ENCODE measurements at places on chromosomes 4 and X.

GRCh38 chrX:23013366-23013765 lies 13.6 kb downstream of the DDX53 start:
- no peak for DNase-seq

DNA sequence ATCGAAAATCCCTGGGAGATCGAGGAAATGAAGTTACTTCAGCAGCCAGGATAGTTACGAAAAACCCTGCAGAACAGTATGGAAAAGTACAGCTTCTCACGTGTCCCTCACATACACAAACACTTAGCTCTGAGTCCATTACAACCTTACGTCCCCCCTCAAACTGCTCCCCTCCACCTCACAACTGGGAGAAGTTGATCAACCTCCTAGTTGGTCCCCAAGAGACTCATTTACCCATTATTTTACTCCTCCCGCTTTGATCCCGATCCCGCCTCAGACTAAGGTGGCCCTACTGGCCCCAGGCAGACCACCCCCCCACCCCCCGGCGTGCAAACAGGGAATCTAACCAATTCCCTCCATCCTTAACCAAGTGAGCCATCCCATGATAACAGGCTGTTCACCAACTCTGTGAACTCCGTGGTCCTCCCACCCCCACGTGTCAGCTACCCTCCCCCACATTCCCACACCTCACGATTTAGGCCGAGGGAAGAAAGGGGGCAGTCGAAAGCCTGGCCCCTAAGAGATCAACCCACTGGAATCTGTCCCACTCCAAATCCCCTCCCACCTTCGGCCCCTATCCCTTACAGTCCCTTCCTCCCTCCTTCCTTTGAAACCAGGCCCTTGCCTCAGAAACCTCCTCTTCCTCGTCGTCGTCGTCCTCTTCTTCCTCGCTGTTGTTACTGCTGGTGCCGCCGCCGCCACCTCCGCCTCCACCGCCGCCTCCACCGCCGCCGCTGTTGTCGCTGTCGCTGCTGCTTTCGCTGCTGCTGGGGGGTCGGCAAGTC lies 755 bp downstream of the ANKRD17 start:
- no peak for DNase-seq

- no peak for DNase-seq
Observed at GRCh38 chr4:112951362-112952312, 97.8 kb upstream of the ANK2 start.

DNA sequence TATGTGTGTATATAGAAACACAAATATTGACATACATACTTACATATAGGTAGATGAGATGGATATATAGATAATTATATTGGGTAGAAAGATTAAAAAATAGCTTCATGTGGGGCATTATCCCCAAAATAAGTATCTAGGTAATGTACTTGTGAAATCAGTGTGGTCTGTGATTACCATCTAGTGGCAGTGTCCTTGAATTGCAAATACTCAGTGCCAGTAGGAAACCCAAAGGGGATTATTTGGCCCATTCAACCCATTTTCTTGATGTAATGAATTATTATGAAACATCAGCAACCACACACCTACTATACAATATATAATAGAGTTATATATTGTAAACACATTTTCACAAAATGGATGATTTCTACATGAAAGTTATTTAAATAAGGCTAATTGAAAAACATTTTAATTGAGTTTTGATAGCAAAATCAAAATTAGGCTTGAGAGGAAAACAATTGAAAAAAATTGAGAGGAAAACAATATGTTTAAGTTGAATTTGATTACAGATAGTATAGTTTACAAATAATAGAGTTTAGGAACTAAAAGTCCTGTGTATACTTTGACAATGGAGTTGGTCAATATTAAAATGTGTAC lies 389.4 kb downstream of the GALNTL6 start:
- no peak for DNase-seq

GRCh38 chr4:187071946-187072600 lies 348.4 kb upstream of the FAT1 start:
- DNase-seq: no peak

DNA sequence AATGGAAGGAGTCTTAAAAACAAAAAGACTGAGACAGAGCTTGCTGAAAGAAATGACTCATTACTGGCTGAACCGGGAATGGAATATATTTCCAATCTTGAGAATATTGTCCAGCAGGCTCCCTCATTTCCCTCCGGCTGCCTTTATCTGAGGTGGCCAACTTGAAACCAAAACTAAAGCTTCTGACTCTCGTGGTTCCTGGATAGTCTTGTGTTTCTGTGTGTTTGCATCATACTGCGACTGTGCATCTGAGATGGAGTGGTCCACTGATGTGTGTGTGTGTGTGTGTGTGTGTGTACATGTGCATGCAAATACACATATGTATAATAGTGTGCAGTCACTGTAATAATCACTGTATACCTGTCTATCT lies 145.6 kb upstream of the SCML1 start:
- no peak for DNase-seq

- no peak for DNase-seq
Observed at GRCh38 chr4:98055800-98056501, 87.3 kb downstream of the STPG2 start.

DNA sequence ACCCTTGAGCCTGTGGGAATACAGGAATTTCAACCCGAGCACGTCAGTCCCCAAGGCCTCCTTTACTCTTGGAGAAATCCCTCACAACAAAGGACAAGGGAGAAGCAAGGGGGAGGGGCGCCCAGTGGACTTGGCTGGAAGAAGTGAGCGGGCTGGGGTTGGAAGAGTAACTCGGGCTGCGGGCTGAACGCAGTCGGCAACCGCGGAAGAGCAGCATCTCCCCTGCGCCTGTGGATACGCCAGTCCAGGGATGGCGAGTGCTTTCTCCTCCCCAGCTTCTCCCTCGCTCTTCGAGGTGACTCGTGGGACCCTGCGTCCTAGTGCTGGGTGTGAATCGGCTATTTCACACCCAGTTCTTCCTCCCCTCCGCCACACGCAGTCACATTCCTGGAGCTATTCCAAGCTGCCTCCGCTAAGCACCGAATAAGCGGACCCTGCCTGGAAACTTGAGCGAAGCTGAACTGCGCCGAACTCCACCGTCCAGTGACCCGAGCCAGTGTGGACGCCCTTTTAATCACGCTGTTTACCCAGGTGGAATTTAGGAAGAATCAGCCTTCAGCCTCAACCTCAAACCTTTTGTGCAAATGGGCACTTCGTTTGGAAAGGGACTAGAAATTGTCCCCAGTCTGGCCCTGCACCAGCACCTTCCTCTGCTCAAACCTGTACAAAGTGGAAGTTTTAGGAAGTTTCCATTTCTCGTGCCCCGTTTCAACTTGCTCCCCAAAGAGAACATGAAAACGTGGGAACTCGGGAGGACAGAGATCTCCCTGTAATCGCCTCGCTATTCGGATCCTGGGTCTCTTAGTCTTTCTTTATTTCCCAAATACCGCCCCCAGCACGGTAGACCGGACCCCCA lies 64.3 kb upstream of the WDR17 start:
- no peak for DNase-seq

- no peak for DNase-seq
Observed at GRCh38 chr4:536351-536972, 37.5 kb downstream of the PIGG start.

GRCh38 chr4:112859456-112860184 lies 189.8 kb upstream of the ANK2 start:
- no peak for DNase-seq

DNA sequence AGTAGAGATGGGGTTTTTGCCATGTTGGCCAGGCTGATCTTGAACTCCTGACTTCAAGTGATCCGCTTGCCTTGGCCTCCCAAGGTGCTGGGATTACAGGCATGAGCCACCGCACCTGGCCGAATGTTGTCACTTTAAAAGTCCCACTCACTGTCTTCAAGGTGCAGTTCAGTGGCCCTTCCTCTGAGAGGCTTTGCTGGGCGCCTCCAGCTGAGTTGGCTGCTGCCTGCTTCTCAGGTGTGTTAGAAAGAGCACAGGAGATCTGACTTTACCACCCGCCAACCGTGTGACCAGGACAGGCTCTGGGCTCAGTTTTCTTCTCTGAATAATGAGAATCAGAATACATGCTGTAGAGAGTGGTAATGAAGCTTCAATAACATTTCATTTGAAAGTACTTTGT lies 207.4 kb downstream of the CEP135 start:
- DNase-seq: no peak

Measured in activated CD4-positive, CD25-positive, alpha-beta regulatory T cell treated with anti-CD3 and anti-CD28 coated beads, Interleukin-2, amount 50 U/mL, for 72 hours (primary cell).